ENCODE measurements at places on chromosomes 5 and 9.

GRCh38 chr5:19975795-19976194 lies 12.2 kb downstream of the CDH18 start:
- DNase-seq, result no peak

- no peak for DNase-seq
Observed at GRCh38 chr5:14218897-14219573, 75.9 kb downstream of the TRIO start.

- DNase-seq, result peak; percentile 52
Observed at GRCh38 chr9:4855841-4856240, 63.1 kb downstream of the RCL1 start.

DNA sequence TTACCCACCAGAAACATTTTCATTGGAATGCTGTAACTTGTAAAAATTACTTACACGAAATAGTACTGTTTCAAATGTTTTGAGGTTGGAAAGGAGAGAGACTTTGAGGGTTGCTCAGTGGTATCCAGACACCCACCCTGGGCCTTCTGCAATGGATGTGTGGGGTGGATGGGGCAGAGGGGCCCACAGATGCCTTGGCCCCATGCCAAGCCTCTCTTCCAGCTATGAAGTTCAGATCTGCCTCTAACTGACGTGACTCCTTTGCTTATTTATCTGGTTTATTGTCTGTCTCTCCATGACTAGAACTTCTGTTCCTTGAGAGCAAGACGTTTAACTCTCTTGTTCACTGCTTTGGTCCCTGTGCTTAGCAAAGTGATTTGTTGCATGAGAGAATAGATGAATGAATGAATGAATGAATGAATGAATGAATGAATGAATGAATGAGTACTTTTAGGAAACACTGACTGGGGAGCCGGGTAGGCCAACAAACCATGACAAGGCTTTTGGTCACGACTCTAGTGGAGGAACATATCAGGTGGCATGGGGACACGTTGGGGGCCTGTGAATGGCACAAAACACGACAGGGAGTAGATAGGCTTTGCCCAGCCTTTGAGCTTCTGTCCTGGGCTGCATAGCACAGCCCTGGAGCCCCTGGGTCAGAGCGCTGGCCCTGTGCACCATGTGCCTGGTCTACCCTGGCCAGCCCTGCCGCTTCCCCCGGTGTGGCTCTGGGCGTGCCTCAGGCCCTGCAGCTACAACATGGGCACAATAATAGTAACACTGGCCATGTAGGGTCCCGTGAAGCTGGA lies 31.8 kb downstream of the AK8 start:
- DNase-seq, result no peak

DNA sequence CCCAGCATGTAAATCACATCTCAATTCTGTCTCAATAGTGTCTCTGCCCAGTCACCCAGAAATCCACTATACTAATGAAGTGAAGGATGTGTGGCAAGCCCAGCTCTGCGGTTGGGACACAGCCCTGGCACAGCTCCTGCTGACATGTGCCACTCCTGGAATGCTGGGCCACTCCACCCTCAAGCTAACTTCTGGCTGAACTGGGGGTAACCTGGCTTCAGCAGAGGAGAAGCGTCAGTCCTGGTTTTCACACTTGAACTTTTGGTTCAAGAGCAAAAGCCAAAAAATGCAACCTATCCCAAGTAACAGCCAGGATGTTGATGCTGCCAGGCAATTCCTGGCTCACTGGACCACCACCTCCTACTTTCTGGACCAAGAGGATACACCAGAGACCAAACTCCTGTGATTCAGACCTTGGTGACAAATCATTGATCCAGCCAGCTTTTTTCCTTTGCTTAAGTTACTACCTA lies 86.4 kb downstream of the ARRDC3 start:
- peak; percentile 27 for DNase-seq

DNA sequence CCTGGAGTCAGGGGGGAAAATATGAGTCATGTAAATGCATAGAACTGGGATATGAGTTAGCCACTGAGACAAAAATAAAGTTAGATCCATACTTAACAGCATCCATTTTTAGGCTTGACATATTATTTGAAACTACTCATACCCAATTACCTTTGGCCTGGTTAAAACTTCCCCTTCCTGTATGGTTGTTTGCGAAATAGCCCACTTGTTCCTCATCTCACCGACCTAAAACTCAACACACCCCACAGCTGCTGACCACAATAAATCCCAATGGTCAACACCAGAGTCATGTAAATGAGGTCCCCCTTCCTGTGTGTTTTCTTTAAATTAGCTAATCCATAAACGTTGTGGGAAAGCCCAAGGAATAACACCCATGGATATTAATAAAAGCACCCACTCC lies 55.2 kb upstream of the TMEM215 start:
- DNase-seq, result no peak

- DNase-seq, result no peak
Observed at GRCh38 chr9:134375430-134376385, 49.5 kb downstream of the RXRA start.

DNA sequence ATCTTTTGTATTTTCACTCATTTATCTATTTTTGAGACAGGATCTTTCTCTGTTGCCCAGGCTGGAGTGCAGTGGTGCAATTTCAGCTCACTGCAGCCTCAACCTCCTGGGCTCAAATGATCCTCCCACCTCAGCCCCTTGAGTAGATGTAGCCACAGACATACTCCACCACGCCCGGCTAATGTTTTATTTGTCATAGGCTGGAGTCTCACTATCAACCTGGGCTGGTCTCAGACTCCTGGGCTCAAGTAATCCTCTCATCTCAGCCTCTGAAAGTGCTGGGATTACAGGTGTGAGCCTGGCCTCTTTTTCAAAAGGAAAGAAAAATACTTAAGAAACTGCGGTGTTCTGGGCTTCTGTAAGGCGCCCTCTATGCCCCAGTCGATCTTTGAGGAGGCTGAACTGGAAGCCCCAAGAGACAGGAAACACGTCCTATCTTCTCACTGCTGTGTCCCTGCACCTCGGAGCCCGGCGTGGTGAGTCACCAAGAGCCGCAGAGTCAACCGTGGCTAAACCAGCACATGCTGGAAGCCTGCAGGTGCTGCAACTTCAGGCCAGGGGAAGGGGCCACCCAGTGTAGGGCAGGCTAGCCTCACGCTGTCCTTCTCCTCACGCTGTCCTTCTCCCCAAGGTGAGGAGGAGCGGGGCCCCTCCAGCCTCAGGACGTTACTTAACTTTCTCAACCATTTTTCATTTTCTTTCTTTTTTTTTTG lies 15.2 kb upstream of the LHX3 start:
- DNase-seq, result peak; percentile 17

- DNase-seq, result no peak
Observed at GRCh38 chr5:6087576-6087975, 290.8 kb downstream of the MED10 start.

GRCh38 chr5:129857116-129857515 lies 47.1 kb upstream of the CHSY3 start:
- peak; percentile 37 for DNase-seq

DNA sequence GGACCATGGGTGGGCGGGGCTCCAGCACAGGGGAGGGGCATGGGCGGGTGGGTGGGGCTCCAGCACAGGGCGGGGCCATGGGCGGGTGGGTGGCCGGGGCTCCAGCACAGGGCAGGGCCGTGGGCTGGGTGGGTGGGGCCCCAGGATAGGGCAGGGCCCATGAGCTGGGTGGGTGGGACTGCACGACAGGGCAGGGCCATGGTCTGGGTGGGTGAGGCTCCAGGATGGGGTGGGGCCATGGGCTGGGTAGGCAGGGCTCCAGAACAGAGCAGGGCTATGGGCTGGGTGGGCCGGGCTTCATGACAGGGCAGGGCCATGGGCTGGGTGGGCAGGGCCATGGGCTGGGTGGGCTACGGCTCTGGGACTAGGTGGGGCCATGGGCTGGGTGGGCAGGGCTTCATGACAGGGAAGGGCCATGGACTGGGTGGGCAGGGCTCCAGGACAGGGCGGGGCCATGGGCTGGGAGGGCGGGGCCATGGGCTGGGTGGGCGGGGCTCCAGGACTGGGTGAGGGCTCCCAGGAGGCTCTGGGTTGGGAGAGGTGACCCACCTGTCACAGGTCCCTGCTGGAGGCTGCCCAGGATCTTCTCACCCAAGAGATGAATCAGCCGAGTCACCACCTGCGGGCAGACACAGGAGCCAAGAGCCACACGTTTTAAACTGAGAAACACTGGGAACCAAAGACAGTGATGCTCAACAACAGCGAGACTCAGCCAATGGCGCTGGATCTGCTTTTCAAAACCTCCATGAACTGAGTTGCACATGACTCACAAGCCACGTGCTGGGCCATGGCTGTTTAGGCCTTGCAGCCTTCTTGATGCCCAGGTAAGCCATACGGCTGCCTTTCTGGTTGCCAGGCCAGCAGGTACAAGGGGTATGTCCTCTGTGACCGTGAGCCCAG lies 33.6 kb upstream of the NSMF start:
- no peak for DNase-seq

DNA sequence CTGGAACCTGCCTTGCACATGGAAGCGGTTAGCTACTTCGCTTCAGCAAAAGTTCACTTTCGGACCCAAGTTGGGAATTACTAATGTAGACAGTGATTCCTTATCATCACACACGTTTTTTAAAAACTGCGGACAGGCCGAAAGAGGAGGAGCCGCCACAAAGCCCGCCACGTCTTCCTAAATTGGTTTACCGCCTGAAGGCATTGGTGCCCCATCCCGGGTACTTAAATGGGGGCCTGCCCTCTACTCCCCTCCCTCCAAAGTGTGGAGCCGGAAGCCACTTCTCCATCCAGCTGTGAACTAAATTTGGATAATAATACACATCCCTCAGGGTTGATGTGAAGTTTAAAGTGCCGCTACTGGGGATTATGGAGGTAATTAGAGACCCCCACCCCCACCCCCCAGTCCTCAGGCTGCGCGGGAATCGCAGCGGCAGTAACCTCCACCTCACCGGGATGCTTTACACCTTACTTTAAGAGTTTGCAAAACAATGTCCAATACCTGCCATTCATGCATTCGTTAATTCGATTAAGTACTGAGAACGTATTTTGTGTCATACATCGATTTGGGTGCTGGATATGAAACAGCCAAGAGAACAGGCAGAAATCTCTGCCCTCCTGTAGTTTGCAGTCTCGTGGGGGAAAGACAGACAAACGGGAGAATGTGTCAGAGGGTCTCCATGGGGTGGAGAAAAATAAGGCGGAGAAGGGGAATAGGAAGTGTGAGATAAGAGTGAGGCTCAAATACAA lies 937 bp upstream of the MACROH2A1 start:
- peak; percentile 18 for DNase-seq

GRCh38 chr5:68848091-68848490 lies 245.7 kb upstream of the SLC30A5 start:
- DNase-seq, result peak; percentile 68

DNA sequence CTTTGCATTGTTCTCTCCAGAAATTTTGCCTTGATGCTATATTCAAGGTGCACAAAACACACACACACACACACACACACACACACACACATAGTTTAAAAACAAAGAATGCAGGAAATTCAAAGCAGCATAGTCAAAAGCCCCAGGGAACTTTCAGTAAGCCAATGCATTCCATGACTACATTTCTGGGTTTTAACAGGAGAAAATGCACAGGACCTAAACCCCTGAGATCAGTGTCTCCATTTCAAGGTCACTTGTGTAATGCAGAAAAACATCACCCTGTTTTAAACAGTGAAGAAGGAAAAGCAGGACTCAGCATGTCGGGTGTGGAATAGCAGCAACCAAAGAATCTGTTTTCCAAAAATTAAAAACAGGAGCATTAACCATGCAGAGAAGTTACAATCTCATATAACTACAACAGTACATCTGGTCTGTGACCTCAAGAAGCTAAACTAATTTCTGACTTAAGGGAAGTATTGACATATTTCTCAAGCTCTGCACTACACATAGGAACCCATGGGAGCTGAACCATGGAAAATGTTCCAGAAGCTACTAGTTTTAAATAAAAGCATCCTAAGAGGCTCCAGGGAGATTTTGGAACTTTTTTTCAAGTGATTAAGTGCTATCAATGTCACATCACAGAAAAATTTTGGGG lies 296.7 kb downstream of the HINT1 start:
- peak; percentile 90 for DNase-seq

DNA sequence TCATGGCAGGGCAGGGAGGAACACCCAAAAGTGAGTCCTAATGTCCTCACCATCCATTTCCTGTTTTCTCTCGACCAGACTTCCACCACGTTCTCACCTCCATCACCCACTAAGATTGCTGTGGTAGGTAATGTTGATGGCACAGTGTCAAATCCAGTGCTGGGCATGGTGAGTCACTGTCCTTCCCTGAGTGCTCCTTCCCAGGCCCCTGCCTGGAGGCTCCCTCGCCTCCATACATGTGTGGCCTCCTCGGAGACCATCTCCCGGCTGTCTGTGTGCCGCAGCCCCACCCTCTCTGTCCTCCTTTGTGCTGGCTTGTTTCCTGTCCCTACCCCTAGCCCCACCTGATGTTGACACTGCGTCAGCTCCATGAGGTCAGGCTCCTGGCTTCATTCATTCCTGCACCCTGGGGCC lies 177.5 kb downstream of the SYK start:
- no peak for DNase-seq

GRCh38 chr5:97193355-97193688 lies 10.3 kb upstream of the RIOK2 start:
- no peak for DNase-seq

GRCh38 chr5:143759396-143760130 lies 52.4 kb upstream of the HMHB1 start:
- DNase-seq, result peak; percentile 41

DNA sequence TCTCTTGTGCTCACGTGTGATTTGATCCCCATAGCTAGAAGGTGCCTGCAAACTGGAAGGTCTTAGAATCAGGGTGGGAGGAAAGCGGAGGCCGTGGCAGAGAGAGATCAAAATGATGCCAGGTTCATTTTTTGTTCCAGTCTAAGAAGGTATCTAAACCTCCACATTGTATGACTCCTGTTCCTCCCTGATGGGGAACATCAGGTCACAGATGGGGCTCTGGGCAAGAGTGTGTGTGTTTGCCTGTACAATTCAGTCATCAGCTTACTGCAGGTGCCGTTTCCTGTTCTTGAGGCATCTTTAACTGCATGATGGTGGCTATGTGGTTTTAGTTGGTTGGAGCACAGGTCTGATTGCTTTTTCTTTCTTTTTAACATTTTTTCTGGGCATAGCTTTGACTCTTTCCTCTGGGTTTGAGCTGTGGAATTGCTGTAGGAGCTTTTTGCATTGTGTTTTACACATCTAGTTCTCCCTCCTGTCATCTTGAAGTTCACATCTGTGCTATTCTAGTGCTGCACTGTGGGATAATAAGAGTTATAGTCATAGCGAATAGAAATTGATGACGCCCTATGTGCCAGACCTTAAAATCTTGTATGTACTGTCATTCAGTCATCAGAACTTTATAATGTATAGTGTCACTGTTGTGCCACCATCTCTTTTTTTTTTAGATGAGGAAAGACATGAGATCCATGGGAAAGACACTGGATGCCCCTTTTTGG lies 30.8 kb downstream of the ARHGAP26 start:
- DNase-seq, result no peak

DNA sequence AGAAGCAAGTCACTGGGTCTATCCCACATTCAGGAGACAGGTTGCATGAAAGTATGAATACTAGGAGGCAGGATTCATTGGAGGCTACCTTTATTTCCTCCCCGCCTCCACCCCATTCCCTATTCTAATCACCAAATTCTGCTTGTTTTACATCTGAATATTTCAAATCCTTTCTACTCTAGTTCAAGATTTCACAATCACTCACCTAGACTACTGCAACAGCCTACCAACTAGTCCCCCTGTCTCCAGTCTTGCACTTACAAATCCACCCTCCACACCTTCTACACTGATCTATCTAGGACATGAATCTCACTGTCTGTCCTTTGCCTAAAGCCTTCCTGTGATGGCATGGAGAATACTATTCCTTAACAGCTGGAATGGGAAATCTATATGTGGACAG lies 6.4 kb upstream of the KIF27 start:
- no peak for DNase-seq
